Brain (organoid and tissue), 16 donors: ENCODE measurements at places on chromosomes 4 and X.

DNA sequence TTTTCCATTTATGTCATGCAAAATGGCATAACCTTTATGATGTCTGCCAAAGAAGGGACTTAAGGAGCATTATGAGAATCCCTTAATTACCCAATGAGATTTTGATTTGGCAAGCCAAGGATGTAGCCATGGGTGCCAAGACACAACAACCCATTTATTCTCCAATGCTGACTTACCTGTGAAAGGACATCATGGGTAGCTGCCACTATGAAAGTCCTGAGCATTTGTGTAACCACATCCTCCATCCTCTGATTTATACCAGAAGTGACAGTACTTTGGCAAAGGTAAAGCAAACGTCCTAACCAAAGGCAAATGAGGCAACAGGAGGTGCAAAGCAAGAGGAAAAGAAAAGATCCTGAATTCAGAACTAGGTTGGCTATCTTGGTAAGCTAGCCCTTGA is 87.3 kb upstream of the EMCN start:
- DNase-seq: no peak

- no peak for DNase-seq
Observed at GRCh38 chr4:186563761-186564160, 8.4 kb upstream of the MTNR1A start.

- DNase-seq: peak; percentile 5
Observed at GRCh38 chr4:40564815-40565483, 64.7 kb downstream of the RBM47 start.

DNA sequence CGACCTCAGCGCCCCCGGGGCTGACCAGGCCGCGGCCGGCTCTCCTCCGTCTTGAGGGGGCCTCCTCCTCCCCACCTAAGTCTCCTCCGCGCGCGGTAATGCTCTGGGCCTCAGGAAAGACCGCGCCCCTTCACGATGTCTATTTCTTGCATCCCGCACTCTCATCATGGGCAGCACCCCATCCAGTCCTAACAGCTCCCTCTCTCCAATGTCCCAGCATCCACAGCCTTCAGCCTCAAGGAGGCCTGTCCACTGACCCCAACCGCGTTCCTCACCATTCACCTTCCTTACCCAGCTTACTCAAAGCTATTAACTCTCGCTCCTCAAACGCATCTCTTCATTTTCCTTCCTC is 77.5 kb downstream of the MAGED4 start:
- DNase-seq: no peak

DNA sequence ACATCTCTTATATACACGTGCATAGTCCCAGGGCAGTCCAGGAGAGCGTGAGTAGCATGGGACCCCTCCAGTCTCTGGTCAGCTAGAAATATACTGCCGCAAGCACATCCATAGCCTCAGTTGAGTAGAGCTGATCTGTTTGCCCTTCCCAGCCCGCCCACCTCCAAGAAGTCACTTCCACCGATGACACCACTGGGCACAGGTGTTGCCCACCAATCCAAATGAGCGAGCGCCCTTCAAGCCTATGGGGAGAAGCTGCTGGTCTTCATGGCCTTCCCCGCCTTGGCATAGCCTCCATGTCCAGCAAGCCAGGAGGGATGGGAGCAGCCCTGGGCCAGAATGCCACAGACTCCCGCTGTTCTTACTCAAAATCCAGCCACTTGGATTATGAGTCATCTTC is 10.2 kb downstream of the DUSP9 start:
- no peak for DNase-seq

DNA sequence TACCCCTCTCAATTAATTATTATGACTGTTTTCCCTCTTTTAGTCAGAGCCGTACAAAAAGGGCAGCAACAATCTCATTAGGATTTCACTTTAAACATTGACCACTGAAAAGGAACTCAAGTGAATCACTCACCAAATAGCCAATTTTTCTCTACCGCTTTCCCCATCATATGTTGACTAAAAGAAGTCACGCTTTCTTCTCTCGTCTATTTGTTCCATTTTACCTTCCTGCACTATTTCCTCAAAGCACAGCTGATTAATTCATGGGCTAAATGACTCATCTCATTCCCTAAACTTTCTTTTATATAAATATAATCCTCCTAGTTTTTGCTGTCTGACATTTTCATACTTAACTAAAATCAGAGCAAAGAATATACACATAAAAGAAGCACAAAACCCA is 8.2 kb downstream of the MID1 start:
- no peak for DNase-seq

DNA sequence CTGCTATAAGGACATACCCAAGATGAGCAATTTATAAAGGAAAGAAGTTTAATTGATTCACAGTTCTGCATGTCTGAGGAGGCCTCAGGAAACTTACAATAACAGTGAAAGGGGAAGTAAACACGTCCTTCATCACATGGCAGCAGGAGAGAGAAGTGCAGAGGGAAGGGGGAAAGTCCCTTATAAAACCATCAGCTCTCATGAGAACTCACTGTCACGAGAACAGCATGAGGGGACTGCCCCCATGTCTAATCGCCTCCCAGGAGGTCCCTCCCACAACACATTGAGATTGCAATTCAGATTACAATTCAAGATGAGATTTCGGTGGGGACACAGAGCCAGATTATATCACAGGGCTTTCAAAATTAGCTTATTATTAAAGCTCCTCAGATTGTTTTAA is 209.5 kb upstream of the PPP3CA start:
- DNase-seq: no peak

DNA sequence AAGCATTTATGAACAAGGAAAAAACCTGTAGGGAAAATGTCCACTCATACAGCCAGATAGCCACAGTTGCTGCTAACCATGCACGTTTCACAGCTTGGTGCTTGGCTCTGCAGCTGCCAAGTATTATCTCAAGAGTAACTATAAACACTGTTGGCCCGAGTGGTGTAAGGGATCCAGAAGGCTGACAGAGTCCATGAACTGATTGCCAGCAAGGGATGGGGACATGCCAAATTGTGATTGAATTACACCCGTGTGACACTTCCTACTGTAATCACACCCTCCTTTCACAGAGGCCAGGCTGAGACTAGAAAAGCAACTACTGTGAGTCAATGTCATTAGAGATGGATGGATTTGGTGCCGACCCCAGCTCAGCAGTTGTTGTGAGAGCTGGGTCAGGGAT is 223.9 kb upstream of the ANKRD50 start:
- DNase-seq: peak; percentile 74

GRCh38 chr4:185304944-185305690 is 90.6 kb downstream of the LRP2BP start:
- DNase-seq: peak; percentile 48

DNA sequence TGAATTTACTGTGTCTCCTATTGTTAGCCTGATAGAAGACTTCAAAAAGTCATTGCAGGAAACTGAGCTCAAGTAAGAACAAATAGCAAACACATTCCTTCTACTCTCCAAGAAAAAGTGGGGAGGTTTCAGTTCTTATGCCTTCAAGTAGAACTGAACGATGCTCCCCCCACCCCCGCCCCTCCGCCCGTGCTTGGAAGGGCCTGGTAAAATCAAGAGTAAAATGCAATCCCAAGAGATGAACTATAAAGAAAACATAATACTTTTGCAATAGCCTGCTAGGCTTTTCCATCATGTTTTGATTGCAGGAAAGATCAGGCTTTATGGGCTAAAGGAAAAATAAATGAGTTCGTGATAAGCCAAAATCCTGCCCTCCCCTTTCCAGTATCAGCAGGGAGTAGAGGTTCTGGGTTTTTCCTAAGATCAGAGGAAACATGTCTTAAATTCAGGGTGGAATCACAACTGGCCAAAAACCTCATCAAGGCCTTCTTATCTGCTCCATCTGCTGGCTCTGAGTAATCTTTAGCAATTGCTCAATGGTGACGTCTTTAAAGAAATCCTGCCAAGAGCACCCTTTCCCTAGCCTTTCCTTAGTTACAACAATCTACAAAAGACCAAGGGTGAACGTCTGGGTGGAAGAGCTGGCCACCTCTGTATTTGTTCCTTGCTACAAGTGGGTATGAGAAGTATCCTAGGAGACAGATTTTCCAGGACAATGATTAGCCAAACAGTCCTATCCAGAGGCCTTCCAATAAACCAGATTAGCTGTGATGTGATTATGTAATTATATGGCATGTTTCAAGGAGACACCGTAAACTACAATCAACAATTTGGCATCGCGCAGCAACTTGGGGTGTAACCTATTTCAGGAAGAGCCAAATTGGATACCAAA is 66.3 kb upstream of the FAM9C start:
- no peak for DNase-seq

DNA sequence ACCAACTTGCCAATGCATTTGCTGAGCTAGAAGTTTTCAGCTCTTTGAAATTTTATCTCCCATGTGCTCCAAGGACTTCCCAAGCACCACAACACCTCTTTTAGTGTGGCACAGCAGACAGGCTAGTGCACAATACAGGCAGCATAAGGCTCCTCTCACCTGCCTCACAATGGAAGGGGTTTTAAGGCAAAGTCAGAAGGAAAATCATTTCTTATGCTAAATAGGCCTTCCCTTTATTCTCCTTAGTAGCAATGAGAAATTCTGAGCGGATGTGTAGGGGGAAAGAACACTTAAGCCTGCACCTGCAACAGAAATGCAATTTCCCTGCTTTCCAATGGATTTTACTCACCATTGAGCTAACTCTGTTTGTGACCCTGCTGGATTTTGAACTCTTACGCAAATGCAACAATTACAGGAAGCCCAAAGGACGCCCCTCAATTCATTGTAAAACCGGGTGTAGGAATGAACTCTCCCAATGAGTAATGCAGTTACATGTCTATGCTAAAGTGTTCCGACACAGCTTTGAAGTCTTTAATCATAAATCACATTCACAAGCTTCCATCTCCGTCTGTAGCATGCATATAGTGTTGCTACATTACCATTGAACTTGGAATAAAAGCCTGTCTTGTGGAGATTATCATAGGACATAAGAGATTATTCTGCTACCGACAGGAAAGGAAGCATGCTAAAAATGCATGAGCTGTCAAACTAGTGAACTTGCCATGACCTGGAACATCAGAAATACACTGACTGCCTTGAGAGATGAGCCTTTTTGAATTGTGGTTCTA is 1084.9 kb downstream of the RPA4 start:
- DNase-seq: no peak

DNA sequence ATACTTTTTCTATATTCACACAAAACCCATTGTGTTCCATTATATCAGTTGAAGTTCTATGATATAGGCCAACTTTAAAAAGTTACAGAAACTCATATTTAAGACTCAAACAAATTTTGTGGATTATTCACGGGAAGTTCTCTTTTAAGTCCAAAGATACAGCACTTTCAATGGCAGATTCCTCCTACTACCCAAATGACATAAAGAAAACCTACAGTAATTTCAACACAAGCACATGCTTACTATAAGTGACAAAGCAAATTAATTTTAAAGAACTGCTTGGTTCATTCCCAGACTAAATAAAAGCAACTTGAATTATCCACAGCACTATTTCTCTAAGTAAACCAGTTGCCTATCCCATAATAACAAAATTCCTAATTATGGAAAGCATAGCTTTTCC is 4.1 kb downstream of the PPA2 start:
- DNase-seq: no peak

- DNase-seq: no peak
Observed at GRCh38 chrX:44784241-44784640, 59.6 kb upstream of the DUSP21 start.

- no peak for DNase-seq
Observed at GRCh38 chr4:30950737-30951136, 230.6 kb downstream of the PCDH7 start.

DNA sequence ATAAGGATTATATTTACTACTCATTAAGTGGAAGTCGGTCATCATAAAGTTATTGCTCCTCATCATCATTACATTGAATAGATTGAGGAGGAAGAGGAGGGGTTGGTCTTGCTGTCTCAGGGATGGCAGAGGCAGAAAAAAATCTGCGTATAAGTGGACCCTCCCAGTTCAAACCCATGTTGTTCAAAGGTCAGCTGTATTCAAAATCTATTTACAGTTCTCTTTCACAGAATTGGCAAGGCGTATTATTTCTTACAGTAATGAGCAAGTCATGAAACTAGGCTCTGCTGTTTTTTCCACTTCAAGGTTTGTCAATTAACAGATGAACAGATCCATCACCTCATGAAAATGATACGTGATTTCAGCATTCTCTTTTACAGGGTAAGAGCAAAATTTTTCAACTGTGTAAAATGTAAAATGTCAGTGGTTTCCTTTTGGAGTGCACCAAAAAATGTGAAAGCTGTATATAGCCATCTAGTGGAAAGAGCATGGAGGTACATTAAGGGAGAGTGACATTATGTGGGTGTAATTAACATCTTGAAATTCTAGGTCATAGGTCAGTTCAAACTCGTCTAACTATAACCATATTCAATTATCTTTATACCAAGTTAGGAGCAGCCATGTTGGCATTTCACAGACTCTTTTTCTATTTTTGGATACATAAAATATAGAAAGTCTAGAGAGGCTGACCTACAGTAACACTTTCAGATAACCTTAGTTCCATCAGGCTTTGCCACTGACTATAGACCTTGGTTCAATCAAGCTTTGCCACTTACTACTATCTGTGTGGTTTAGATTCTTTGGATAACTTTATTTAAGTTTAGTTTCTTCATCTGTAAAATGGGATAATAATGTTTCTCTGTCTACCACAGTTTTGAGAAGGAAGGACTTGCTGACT is 30.1 kb downstream of the NEIL3 start:
- peak; percentile 49 for DNase-seq

DNA sequence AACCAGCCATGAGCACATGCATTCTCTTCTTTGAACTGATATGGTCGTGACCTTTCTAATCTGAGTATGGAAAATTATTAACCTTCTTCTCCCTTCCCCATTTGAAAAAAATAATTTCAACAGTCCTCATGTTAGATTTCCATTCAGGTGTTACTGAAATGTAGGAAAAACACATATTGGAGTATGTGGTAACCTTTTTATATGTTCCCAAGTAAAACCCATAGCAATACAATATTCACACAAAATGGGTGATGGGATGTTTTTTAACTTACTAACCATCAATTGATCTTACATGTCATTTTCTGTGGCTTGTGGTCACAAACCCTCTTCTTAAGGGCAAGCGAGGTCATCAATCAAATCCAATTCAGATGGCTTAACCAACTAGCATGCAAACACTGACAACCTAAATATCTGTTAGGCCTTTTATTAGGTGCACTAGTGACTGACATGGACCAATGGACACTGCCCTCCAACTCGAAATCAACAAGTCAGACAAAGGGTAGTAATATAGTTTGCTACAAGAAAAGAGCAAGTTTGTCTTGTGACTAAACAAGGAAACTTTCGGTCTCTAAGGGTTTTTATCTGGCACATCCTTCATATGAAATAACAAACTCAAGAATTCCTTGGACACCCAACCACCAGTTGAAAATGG is 74.3 kb downstream of the CAMK2D start:
- DNase-seq: no peak

DNA sequence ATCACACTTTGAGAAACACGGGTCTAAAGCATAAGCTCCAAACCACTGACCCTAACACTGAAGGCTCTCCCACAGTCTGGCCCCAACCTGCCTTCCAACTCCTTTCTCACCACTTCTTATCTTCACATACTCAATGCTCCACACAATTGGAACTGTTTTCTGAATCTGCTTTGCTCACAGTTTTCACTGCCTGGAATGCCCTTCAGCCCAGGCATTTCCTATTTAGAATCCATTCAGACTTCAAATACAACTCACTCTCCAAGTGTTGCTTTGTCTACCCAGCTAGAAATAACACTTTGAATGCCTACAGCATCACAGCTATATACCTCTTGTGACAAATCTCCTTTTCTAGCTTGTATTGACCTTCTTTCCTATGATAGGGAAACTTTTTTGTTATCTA is 10.2 kb downstream of the OTUD4 start:
- no peak for DNase-seq
